ENCODE measurements at places on chromosomes 6 and 20.

DNA sequence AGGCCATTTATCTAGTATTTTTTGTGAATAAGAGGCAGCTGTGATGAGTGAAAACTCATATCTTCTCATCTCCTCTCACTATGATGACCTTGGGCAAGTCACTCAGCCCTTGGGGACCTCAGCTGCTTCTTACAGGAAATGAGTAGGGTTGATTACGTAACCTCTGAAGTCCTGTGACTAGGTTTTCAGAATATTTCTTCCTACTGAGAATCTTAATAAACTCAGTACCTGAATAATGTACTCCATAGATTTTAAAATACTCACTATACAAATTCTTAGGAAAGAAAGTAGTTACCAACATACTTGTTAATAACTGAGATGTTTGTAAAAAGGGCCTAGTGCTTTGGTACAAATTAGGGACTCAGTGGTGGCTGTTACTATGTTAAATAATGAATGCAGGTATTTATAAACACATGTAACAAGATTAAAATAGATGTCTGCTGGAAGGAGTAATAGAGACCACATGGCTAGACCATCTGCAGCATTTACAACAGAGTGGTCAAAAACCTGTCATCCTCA is 60.9 kb downstream of the RPRD1B start:
- no peak for DNase-seq

DNA sequence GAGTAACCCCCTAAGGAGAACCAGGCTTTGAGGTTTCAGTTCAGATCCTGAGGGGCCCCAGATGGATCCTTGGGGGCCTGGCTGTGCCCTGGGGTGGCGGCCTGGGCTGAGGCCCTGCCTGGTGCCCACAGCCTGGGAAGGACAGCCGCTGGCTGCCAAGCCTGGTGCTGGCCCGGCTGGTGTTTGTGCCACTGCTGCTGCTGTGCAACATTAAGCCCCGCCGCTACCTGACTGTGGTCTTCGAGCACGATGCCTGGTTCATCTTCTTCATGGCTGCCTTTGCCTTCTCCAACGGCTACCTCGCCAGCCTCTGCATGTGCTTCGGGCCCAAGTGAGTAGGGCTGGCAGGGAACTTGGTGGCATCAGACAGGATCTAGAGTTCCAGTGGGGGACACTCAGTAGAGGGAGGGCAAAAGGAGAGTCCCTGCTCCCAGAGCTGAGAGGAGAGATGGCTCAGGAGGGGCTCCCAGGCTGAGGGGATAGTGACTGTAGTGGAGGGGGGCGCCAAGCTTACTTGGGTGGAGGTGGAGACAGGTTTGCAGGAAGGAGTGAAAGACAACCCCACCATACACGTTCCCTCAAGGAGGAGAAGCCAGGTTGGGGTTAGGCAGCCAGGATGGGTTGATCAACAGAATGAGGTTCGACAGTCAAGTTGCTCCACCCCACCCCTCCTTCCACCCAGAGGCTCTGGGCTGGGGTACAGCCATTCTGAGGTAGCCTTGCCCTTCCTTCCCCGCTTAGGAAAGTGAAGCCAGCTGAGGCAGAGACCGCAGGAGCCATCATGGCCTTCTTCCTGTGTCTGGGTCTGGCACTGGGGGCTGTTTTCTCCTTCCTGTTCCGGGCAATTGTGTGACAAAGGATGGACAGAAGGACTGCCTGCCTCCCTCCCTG is 9.5 kb downstream of the SLC29A1 start:
- DNase-seq: no peak

DNA sequence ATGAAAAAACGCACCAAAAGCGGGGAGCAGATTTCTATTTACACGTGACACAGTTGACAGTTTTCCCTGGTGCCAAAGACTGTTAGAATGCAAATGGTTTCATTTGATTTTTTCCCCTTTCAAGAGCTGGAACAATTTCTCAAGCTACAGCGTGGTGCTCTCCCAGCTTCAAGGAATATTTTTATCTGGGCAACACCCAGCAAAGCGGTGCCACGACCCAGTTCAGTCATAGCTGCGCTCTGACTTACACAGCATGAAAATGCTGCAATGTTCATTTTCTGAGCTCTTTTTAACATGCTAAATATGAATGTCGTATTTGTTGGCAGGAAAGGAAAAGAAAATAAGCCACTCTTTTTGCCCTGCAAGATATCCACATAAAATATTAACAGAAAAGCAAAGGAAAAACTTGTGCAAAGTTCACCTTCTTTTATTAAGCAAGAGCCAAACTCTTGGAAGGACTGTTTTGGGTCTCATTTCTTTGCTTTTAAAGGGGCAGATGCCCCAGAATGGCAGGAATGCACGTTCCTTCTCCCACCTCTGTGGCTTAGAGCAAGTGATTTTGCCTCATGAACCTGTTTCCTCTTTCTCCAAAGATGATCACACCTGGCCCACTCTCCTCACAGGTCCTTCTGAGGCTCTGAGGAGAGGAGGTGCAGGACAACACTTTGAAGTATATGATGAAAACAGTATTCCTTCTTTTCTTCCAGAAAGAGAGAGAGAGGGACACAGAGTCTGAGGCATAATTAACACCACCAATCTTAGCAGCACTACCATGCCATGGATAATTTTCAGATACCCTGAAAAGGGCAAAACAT is 47.0 kb downstream of the TTI1 start:
- no peak for DNase-seq

DNA sequence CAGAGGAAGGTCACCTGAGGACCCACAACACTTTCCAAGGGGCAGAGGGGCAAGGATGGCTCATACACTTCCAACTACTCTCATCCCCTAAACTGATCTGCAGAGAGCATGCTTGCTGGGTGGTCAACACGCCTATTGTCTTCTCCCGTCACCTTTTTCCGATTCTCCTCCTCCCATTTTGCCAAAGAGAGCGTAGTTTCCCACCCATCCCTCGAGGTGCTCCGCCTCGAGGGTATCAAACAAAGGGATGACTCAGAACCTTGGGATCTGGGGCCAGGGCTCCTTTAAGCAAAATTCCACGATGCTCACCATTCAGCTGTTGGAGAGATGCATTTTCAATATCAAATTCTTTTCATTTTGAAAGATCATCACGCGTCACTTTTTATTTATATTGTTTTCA is 507.5 kb upstream of the SULF2 start:
- DNase-seq: peak; percentile 92

DNA sequence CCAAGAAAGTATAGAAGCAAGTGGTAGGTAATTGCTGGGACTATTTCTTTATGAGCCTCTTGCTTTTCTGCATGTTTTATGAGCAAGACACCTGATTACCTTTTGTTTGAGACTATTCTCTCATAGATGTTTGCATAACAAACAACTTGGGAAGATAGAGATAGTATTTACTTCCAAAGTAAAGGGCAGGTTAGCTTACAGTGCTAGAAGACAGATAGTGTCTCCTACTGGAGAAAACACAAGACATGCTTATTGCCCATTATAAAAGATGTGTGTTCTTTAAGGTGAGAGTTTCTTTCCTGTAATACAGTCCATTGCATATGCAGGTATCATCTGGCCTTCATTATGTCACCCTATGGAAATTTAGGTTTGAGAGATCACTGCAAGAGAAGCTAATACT is 174.2 kb upstream of the FUT9 start:
- DNase-seq: no peak

GRCh38 chr6:157726892-157727628 is 96.0 kb upstream of the SNX9 start:
- DNase-seq: no peak

- no peak for DNase-seq
Measured at GRCh38 chr6:13418844-13419243, 68.6 kb downstream of the GFOD1 start.

DNA sequence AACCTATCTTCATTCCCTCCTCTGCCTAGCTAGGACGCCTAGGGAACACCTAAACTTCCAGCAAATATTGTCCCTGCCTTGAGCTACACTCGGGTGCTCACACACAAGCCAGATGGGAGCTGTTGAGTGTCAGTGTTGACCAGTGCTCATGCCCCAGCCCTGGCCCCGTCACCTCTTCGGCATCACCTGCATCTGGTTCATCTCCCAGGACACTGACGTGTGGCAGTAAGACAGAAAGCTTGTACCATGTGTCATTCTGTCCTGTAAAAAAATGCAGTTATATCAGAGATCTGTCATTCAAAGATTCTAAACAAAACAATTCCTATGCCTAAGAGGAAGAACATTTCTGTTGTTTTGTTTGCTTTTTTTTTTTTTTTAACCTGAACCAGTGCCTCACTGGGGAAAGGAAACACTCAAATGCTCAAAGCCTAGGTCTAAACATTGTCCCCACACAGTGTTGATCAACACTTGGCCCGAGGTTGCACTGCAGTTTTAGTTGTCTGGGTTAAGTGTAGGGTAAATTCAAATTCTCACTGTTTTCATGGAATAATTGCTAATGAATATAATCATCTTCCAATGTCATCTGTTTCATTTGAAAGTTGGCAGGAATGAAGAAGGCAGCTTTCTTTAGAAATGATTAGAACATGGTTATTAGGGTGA is 102.7 kb upstream of the SASH1 start:
- DNase-seq: no peak

GRCh38 chr20:18683839-18684238 is 96.0 kb downstream of the DTD1 start:
- DNase-seq: peak; percentile 80

GRCh38 chr20:61965606-61966491 is 99.8 kb downstream of the TAF4 start:
- peak; percentile 26 for DNase-seq

DNA sequence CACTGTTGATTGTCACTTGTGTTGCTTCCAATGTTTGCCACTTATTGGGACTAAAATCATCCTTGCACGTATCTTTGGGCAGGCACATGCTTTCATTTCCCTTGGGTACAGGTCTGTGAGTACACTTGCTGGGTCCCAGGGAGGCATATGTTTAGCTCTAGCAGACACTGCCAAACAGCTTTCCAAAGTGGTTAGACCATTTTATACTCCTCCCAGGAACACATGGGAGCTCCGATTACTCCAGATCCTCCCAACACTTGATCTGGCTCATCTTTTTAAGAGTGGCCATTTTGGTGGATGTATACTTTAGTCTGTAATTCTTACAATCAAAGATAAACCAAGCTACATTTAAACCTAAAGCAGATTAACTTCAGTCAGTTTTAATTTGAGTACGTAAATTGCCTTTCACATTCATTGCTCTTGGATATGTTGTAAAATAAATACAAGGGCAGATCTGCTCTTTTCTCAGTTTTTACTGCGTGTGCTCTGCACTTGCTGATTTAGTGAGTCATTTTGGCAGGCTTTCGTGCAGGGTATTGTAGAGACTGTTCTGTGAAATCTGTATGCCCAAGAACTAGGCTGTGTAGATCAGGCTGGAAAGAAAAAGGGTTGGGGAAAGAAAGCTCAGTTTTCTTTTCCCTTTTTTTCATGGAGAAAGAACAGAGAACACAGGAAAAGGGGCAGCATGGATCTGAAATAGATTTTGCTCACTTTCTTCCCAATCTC is 19.5 kb downstream of the SLC22A1 start:
- DNase-seq: no peak

GRCh38 chr6:1678201-1678600 is 68.5 kb downstream of the FOXC1 start:
- no peak for DNase-seq

DNA sequence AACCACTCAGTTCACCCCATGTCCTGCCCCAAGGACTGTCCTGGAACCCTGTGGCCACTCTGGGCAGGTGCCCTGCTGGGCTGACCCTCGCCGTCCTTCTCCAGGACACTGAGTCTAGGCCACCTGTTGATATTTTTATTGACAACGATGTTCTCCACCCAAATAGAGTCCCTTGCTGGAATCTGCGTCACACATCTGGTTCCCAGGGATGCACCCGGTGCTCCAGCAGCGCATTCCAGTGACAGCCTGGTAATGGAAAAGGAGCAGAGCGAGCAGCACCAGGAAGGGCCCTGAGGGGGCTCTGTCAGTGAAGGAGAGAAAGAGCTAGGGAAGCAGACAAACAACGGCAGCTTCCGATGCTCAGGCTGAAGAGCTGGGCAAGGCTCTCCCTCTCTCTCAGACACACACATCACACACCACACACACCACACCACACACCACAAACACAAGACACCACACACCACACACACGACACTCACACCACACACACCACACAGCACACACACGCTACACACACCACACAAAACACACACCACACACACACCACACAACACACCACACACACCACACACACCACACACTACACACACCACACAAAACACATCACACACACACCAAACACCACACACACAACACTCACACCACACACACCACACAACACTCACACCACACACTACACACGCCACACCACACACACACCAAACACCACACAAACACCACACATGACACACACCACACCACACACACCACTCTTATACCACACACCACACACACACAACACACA is 117.9 kb upstream of the THBS2 start:
- DNase-seq: peak; percentile 88

DNA sequence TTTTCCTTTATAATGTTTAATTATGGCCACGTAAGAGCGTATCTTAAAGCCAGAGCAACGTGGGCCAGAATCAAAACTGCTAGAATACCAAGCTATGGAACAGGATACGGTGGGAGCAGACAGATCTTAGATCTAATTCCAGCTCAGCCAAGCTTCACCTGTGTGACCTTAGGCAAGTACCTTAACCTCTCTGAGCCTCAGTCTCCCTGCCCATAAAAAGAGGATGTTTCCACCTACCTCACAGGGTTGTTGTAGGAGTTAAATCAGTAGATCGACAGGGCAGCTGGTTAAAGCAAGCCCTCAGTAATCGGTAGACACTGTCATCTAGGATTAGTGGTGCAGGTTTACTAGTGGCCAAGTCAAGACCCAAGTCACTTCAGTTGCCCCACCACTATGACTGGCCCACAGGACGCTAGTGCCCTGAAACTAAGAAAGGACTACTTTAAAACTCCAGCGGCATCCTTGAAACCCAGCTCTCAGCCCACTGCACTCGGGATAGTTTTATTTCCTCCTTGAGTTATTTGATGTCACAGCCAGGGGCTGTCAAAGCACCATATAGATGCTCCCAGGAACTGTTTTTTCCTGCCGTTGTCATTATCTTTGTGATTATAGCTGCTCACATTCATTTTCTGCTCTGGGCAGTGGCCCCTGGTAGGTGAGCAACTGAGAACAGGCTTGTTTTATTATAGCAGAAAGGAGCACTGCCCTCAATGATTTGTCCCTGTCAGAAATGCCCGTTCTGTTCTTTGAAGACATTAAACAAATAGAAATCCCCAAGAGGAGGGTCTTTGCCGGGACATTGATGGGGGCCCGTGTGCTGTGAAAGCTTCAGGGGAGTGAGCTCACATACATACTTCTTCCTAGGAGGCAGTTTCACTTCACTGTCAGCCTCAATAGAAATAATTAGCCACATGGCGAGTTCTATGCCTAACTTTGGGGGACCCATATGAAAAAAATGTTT is 63.1 kb downstream of the ISM1 start:
- no peak for DNase-seq

- DNase-seq: no peak
Measured at GRCh38 chr6:71099649-71100048, 142.8 kb upstream of the B3GAT2 start.
